ENCODE measurements at places on chromosomes 16 and 17.

- DNase-seq = no peak
These were observed at the start of gene TBX21 for GRCh38 chr17:47733047-47733673. Gene TBX21, plus strand, starts transcription at chr17:47733236. Its CDS starts 219 bp downstream, at chr17:47733455.

- DNase-seq = no peak
These were observed 56.6 kb downstream of the RGS9 start for GRCh38 chr17:65193716-65194293.

GRCh38 chr17:42113293-42114069 lies 967 bp upstream of the DHX58 start:
- DNase-seq = no peak

DNA sequence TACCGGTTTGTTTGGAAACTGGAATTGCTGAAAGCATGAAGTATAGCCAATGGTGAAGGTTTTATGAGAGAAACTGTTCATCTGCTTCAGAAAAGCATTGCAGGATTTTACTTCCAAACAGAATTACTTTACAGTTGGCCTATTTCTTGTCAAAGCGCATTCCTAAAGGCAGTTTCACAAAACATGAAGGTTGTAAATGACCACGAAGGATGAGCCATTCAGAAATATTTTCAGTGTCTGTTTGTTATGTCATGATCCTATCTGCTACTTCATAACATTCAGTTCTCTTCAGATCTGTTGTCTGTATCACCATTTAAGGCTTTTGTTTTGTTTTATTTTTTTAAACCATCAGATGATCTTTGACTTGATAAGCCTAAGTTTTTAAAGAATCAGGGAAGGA lies 45.7 kb downstream of the AATF start:
- no peak for DNase-seq

DNA sequence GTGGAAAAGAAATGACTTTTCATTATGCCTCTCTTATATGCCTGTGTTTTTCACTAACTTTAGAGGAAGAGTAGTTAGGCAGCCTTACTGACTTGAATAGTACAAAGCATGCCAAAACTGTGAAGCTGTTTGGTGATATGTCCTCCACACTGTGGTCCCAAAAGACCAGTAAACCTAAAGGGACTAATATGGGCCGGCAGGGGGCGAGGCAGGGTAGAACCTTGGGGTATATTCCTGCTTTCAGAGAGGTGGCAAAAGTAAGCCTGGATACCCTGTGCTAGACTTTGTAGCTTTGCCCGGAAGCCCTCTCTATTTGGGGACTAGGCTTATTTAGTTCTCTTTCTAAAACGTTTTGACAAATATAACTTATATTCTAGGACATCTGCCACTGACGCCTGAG lies 36.5 kb upstream of the VWA3A start:
- no peak for DNase-seq

- no peak for DNase-seq
These were observed 46.9 kb downstream of the METRNL start for GRCh38 chr17:83126275-83126811.

GRCh38 chr16:28580726-28581315 lies 16.0 kb downstream of the SULT1A2 start:
- no peak for DNase-seq

DNA sequence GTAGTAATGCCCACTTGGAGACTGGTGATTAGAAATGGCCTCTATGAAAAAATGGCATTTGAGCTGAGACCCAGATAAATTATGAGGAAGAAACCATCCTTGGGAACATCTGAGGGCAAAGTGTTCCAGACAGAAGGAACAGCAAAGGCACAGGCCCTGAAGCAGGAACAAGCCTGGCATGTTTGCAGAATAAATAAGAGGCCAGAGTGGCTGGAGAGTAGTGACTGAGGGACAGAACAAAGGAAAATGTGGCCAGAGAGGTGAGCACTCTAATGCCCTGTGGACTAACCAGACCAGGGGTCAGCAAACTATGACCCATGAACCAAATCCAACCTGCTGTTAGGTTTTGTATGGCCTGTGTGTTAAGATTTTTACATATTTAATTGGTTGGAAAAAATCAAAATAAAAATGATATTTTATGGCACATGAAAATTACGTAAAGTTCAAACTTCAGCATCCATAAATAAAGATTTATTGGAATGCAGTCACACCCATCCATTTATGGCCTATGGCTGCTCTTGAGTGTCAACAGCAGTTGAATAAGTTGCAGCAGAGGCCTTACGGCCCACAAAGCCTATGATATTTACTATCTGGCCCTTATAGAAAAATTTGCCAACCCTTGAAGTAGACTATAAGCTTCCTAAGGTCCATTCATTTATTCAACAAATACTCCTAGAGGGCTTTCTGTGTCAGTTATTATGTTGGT lies 210.0 kb upstream of the TOX3 start:
- DNase-seq = no peak

GRCh38 chr16:11742093-11742535 lies 543 bp downstream of the TXNDC11 start:
- no peak for DNase-seq

GRCh38 chr16:19715566-19715965 lies 2.5 kb downstream of the KNOP1 start:
- no peak for DNase-seq

DNA sequence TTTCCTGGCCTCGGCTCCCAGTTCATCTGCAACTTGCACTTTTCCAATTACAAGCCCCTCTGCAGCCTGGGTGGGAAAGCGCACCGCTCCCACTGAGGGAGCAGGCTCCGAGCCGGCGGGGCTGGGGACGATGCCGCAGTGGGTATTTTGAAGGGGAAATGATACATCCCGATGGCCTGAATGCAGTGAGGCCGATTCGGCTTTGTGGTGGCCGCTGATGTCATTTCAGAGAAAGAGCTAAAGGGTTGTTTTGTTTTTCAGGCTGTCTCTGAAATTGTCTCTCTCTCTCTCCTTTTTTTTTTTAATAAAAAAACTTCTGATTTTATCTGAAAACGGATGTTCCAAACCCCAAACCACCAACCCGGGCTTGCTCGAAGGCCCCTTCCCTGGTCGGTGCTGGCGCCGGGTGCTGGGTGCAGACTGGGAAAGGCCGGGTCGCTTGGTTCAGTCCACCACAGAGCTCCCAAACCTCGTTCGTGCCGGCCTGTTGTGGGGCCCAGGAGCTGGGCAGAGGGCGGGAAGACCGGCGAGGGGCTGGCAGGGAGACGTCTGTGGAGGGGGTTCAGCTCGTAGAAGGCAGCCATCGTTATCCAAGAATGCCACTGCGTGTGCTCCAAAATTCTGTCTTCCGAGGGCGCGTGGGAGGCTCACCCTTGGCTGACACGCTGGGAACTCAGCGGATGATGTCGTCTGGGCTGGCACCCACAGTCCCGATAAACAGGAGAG lies 102.8 kb downstream of the FOXL1 start:
- no peak for DNase-seq

DNA sequence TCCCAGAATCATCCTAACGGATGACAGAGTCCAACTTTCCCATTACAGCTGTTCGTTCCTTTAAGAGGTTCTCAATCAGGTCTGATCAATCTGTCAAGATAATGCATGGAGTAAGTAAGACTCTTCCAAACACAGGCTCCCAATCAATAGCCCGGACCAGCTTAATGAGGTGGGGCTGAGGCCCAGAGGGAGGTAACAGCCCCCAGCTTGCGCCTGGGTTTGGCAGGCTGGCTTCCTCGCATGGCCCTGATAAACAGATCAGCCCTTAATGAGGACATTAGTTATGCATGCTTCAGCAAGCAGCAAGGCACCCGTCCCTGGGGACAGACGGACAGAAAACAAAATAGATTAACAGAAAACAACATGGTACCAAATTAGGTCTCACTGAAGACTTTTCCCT lies 145.7 kb downstream of the ZFHX3 start:
- DNase-seq = no peak

DNA sequence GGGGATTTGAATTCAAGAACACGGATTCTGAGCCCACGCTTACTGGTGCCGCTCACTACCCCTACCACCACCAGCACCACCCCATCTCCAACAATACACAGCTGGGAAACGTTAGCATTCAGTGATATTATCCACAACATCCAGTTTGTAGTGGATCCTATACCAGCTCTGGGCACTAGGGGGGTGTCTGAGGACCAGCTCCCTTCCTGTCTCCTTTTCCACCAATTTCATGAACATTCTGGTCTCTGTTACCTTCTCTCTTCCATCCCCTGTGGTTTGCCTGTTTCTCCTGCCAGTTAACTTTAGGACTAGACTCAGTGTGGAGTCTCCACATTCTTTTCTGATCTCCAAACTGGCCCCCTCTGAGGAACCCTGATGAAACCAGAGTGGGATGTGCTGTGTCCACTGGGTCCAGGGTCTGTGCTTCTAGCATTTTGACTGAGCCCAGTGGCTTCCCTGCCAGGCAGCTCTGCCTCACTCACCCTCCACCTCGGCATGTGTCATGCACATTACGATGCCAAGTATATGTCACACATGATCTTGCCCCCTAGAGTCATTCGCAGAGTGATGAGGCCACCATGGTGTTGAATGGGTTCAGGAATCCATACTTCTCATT lies 187.0 kb upstream of the CDH13 start:
- no peak for DNase-seq

- no peak for DNase-seq
These were observed 1540.3 kb downstream of the CDH11 start for GRCh38 chr16:63581570-63581969.

DNA sequence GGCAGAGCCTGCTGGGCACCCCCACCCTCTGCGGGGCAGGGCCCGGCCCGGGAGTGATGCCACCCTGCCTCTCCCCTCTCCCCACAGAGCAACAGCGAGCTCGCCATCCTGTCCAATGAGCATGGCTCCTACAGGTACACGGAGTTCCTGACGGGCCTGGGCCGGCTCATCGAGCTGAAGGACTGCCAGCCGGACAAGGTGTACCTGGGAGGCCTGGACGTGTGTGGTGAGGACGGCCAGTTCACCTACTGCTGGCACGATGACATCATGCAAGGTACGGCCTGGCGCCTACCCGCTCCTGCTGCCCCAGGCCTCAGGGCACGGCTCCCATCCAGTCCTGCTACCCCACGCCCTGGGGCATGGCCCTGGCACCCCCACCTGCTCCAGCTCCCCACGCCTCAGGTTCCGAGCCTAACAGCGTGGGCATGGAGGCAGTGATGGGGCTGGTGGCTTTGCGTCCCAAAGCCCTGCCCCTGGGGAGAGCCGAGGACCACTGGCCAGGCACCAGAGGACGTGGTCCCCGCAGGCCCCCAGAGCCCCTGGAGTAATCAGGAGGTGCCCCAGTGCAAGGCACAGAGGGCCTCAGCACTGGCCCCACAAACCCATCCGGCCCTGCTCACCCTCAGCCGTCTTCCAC lies 38.4 kb downstream of the TSC2 start:
- no peak for DNase-seq

DNA sequence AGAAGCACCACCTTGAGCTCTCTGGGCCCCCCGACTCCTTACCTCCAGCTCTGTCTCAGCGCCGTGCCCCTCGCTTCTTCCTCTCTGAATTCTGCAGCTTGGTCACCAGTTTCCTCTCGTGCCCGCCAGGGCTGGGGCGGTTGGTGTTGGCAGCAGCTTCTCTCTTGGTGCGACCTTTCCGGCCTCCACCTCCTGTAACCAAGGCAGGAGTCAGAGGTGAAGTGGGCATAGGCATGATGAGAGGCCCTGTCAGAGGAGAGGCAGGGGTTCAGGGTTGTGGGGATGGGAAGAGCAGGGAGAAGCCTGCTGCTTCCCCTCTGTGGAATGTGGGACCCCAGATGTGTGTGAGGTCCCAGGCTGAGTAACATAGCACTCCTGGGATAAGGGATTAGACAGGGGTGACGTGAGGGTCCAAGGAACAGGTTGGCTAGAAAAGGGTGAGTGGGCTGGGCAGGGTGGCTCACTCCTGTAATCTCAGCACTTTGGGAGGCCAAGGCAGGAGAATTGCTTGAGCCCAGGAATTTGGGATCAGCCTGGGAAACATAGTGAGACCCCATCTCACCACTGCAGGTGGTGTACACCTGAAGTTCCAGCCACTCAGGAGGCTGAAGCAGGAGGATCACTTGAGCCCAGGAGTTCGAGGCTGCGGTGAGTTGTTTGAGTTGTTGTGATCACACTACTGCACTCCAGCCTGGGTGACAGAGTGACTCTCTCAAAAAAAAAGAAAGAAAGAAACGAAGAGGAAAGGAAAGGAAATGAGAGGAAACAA lies 626 bp downstream of the NUPR1 start:
- no peak for DNase-seq

GRCh38 chr17:72512649-72513556 lies 392.1 kb downstream of the SOX9 start:
- no peak for DNase-seq

- no peak for DNase-seq
These were observed 31.5 kb downstream of the AXIN2 start for GRCh38 chr17:65529761-65530522.

DNA sequence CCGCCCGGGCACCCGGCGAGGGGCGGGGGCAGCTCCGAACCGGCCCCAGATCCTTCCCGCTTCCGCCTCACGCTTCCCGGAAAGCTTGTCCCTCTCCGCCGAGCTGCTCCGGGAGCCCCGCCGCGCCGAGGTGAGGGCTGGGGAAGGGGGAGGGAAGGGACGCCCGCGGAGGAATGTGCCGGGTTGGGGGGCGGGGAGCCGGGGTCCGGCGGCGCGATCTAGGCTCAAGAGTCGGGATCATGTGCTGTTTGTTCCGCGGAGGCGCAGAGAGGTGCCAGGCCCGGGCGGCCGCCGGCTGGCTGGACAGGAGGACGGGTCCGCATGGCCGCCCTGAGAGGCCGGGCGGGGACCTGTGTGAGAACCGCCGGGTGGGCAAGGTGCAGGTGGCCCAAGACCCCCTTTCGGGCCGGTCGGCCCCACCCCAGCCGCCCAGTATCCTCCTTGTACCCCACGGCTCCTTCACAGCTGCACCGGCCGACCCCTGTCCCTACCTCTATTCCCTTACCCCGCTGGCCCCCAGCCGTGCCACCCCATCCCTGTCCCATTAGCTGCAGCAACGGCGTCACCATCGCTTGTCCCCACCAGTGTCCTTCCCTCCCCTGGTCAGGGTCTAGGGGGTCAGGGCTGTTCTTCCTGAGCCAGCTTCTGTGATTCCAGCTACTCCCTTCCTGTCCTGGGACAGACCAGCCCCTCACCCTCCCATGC lies 429 bp downstream of the KIF1C start:
- DNase-seq = no peak

DNA sequence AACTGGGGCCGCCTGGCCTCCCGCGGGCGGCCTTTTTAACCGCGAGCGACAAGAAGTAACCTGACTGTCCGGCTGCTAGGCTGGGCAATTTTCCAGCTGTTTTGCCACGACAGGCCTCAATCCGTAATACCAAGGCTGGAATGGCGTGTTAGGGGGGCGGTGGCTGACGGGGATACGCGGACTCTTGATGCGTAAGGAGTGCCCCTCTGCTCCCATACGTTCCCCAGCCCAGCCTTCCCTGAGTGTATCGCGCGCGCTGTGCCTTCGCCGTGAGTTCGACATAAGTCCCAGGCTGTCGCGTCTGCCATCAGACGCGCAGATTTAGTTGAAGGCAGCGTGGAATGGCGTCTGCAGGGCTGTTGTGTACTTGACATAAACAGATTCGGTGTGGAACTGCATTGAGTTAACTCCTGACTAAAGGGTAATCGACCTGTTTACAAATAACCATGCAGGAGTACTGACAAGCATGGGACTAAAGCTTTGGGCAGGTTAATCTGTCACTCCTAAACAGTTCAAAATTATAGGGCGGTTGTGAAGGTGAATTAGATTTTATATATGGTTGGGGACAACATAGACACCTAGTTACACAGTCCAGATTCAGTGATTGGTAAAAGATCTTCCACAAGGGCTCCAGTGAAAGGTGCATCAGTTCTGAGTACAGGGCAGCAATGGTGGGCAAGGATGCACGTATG lies 16.6 kb upstream of the ERN1 start:
- DNase-seq = no peak
